ENCODE measurements at places on chromosomes 16 and 17.

DNA sequence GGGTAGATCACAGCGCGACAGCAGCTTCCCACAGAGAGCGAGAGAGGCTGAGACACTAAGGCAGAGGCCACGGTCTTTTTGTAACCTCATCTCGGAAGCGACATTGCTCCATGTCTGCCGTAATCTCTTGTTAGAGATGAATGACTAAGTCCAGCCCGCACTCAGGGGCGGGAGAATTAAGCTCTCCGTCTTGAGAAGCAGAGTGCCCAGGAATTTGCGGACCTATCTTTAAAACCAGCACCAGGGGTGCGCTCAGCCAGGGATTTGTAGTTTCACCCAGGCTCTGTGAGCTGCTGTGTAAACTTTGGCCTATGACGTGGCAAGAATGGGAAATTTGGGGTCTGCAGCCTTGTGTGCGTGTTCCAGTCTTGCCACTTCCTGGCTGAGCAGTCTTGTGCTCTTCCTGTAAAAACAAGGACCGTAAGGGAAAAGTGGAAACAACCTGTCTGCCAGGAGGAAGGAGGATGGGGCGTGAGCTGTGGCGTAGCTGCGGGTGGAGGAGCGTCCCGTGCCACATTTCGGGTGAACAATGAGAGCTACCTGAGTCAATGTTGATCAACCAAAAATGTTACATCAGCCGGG, 16.0 kb upstream of the JPH3 start:
- DNase-seq, result no peak

DNA sequence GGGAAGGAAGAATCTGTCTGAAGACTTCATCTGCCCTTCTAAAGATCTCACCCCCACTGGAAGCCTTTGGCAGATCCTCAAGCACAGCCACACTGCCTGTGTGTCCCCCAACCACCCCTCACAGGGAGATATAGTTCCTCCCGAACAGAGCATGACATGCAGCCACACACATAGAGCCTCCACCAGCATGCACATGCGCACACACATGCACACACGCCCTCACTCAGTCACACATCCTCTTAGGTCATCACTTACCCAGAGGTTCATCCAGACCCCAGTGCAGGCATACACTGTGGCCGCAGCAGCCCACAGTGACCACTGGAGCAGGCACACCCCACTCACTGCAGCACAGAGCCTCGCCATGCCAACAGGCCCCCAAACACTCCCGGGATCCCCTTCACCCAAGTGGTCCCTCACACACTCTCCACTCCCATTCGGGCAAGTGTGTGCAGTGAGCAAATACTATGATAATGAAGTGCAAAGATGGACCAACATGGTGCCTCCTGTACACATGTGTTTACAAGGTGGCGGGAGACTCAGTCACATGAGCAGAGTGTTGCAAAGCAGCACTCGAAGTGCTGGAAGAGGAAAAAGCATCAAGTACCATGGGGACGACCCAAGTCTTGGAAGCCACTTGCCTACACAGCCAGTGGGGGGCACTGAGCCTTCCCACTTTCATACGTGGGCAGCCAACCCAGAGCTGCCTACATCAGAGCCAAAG, 17.0 kb upstream of the SP6 start:
- no peak for DNase-seq

DNA sequence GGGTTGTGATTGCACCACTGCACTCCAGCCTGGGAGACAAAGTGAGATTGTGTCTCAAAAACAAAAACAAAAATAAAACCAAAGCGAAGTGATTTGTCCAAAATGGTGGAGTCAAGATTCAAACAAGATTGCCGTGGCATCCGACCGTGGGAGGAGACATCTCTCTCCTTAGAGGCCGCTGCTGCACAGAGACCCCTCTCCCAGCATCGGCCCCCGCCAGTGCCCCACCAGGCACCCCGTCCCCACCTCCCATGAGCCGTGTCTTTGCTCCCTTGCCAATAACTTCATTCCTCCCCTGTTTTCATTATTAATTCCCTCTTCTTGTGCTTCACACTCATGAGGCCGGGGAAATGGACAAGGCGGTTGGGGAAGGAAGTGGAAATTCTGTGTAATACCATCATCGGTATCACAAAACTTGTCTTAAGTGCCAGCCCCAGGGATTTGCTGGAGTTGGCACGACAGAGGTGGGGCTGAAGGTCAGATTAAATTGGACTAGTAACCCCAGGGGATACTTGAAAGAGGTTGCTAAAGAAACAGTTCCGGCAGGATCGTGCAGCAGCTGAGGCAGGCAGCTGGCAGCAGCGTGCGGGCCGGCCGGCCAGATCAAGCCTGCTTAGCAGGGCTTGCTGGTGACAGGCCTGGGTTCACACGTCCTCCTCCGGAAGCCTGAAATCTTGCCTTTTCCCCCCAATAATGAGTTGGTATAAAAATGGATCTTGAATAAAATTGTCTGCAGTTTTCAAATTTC, 66.8 kb downstream of the RTN4RL1 start:
- DNase-seq, result no peak

- DNase-seq, result no peak
These were observed 2.1 kb downstream of the NAGPA start for GRCh38 chr16:5031601-5032000.

DNA sequence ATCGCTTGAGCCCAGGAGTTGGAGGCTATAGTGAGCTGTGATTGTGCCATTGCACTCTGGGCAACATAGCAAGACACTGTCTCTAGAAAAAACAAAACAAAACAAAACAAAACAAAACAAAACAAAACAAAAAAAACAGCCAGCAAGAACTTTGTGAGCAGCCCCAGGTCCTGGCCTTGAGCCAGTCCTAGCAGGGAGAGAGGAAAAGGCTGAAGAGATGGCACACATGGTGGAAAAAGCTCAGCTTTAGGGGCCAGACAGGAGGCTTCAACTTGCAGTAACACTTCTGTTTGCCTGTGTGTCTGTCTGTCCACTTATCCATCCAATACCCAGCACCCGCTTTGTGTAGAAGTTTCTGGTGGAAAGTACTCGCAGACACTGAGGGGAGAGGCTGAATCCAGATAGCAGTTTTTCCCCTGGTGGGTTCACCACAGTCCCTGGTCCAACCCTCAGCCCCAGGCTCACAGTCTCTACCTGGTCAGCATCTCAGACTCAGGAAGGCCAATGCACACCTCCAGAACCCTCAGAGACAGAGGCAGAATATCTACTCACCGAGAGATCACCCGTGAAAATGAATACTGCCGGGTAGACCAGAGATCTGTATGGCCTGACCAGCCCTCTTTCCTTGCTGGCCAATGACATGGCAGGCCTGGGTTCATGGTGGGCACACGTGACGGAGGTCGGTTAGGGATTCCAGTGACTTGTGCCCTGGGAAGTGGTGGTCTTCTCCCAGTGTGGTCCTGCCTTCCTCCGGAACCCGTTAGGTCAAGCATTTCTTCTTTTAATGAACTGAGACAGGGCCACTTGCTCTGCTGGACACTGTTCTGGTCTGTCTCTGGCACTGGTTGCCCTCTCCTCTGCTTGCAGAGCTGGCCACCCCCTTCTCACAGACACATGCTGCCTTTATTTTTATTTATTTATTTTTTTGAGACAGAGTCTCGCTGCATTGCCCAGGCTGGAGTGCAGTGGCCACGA, 79.5 kb upstream of the DNAJA2 start:
- DNase-seq, result no peak

- no peak for DNase-seq
These were observed 12.5 kb downstream of the NOB1 start for GRCh38 chr16:69741951-69742904.

GRCh38 chr16:68469796-68470460, 21.6 kb upstream of the SMPD3 start:
- DNase-seq, result no peak
